ENCODE measurements at places on chromosomes 12 and 14.

DNA sequence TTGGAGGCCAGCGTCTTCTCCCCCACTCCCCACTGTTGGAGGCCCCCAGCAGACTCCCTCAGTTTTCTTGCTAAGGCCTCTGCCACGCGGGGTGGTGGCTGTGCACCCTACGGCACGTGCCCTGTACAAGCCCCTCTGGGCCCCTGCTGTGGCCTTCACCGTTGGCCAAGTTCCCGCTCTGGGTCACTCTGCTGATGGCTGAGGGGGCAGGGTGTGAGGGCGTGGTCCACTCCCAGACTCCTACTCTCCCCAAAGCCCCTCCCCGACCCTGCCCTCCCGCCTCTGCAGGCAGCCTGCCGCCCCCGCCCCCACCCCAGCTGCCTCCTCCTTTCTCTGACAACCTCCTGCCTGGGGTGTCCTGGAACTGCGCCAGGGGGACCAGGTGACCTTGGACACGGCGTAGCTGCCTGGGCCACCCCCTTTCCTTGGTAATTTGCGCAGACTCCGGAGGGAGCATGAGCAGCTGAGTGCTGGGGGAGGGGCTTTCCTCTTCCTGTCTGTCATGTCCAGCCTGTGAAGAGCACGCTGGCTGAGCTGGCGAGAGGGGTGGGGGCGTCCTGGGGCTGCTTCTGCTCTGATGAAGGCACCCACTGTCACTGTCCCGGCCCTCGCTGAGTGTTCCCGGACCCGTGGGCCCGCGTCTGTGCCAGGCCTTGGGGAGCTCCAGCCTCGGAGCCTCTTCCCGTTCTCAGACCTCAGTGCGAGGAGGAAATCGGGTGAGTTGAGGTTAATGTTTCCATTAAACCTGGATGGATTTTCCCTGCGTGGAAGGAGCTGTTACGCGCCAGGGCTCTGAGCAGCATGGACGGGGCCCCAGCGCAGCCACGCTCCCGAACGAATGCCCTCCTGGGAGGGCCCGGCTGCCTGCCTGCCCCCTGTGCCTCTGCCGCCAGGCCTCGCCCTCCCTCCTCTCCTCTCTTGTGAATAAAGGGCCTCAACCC is 85.0 kb downstream of the KIF26A start:
- DNase-seq: no peak

DNA sequence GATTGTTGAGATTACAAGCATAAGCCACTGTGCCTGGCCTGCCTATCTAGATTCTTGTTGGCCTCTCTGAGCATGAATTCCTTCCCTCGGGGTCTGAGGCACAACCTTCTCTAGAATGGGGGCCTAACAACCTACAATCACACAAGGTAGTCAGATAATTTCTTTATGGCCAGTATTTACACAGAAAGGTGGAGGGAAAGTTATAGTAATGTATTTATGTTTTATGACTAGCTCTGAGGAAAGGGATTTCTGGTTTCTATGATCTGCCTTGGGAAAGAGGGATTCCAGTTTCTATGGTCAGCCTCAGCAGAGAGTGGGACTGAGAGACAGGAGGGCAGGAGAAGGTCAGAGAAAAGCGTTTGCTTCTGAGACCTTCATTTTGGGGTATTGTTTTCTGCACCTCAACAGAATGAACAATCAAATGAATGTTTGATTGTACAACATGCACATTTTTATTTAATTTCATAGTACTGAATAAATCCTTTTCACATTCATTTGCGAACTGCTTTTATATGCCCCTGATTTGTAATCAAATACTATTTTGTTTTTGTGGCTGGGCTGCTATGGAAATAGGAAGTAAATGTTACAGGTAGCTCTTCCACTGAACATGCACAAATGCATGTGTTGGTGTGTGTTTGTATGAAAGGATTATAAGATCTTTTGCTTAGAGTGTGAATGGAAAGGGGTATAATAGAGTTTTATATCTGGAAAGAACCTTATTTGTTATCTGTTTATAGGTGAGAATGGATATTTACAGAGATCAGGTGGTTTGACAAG is 499.7 kb upstream of the RGS6 start:
- DNase-seq: no peak

DNA sequence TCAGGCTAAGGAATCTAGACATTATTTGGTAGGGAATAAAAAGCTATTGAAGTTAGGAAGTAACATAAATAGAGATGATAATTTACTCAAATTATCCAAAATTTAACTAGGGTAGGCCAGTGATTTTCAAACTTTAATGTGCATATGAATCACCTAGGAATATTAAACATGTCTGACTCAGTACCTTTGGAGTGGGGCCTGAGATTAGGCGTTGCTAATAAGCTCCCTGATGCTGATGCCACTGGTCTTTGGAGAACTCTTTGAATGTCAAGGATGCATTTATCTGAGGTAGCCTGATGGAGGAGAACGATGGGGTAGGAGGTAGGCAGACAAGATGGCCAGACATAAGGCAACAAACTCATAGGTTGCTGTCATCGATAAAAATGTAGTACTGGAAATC is 33.2 kb downstream of the EFCAB11 start:
- DNase-seq: no peak

GRCh38 chr12:85273381-85274314 is 6.4 kb upstream of the ALX1 start:
- no peak for DNase-seq

GRCh38 chr12:13981296-13981962 is at the start of gene GRIN2B:
GRIN2B (minus strand) TSS chr12:13981602; CDS start chr12:13866208, 115,394 bp downstream.
- no peak for DNase-seq

DNA sequence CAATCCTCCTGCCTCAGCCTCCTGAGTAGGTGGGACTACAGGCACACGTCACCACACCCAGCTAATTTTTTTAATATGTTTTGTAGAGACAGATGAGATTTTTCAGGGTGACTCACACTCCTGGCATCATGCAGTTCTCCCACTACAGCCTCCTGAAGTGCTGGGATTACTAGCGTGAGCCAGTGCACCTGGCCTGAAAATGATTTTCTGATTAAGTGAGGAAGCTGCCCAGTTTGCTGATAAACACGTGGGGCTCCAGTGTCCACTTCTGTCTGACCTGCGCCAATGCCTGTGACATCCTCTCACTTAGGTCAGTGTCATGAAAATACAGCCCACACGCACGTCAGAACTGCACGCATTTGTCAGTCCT is 37.0 kb upstream of the SFSWAP start:
- peak; percentile 14 for DNase-seq

- peak; percentile 55 for DNase-seq
These were observed 40.1 kb upstream of the EVL start for GRCh38 chr14:100025111-100025510.

- no peak for DNase-seq
These were observed 50.0 kb upstream of the BCL2L14 start for GRCh38 chr12:12020762-12021161.

GRCh38 chr14:33432407-33433023 is 493.8 kb downstream of the NPAS3 start:
- peak; percentile 48 for DNase-seq

- DNase-seq: peak; percentile 86
These were observed 6.3 kb downstream of the TNFRSF1A start for GRCh38 chr12:6335451-6336078.

- no peak for DNase-seq
These were observed 8.0 kb downstream of the KLHL33 start for GRCh38 chr14:20428010-20428365.

GRCh38 chr12:74539765-74540526 is 2.3 kb downstream of the ATXN7L3B start:
- peak; percentile 6 for DNase-seq

- DNase-seq: no peak
These were observed 131.8 kb downstream of the TBX5 start for GRCh38 chr12:114274131-114274530.

DNA sequence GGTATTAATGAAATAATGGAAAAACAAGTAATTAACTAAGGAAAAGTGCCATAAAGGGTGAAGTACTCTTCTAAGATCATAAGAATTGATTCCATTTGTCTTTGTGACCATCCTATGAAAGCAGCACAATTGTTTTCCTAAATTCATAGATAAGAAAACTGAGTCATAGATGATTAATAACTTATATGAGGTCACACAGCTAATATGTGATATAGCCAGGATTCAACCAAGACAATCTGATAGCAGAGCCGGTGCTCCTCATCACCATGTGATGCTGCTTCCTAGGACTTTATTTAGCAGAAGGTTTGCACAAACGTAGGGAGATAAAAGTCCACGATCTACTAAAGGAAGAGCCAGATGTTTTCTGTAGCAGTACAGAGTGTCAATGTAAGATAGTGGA is 181.5 kb upstream of the SYT1 start:
- peak; percentile 44 for DNase-seq

DNA sequence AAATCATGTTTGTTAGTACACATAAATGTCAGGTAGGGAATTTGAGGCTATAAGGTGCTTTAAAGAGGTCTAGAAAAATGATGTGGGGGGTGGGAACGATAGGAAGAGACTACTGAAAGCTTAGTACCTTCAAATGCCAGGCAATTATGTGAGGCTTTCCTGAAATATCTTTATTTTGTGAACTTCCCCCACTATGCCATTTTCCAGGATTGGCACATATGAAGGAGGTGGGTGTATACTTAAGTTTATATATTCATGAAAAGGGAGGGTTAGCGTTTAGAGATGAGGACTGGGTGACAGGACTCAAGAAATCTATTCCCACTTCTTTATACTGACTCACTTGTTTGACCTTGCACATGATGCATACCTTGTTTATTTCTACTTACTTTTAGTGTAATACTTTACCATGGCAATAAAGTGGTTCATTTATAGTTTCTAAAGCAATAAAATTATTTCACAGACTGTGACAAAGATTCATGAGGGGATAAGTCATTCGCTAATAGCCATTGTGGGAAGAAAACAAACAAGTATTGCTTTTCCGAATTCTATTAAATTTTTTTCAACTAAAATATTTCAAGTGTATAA is 77.1 kb downstream of the PLEKHA5 start:
- no peak for DNase-seq

DNA sequence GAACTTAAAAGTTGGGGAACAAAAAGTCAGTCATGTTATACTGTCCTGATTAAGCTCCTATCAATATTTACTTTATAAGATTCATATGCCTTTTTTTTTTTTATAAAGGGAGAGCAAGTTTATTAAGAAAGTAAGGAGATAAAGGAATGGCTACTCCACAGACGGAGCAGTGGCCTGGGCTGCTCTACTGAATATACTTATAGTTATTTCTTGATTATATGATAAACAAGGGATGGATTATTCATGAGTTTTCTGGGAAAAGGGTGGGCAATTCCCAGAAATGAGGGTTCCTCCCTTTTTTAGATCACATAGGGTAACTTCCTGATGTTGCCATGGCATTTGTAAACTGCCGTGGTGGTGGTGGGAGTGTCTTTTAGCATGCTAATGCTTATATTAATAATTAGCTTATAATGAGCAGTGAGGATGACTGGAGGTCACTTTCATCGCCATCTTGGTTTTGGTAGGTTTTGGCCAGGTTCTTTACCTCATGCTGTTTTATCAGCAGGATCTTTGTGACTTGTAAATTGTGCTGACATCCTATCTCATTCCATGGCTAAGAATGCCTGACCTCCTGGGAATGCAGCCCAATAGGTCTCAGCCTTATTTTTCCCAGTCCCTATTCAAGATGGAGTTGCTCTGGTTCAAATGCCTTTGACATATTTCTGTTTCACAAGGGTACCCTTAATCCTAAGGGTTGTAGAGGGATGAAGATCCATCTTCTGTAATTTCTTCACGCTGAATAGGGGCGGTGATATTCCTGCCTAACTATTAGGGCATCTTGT is 73.9 kb downstream of the OTOGL start:
- DNase-seq: no peak

DNA sequence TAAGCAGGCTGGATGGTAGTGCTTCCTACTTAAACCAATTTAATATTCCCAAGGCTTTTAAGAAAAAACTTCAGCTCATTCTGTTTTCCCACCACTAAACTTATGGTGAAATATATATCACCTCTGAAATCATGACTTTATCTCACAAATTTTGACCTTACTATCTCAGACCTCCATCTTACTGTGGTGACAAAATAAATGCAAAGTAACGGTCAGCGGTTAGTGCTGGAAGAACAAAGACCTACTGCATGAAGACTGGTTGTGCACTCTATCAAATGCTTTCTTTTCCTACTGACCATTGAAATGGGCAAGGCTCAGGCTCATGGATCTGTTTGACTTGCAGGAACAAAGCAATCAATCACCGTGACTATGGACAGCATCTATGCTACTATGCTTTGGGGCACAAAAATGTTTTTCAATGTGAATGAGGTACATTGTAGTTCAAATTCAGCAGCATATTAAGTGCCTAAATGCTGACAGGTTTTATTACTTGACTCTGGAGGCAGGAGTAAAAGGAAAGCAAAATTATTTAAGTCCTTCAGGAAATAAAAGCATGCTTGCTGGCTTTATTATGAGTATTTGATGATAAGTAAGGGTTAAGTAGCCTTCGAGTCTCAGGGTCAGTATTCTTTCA is 43.1 kb upstream of the GTF2A1 start:
- no peak for DNase-seq

- no peak for DNase-seq
These were observed 50.0 kb downstream of the SSPN start for GRCh38 chr12:26245175-26245942.

GRCh38 chr14:101815994-101816393 is 54.5 kb downstream of the PPP2R5C start:
- no peak for DNase-seq

DNA sequence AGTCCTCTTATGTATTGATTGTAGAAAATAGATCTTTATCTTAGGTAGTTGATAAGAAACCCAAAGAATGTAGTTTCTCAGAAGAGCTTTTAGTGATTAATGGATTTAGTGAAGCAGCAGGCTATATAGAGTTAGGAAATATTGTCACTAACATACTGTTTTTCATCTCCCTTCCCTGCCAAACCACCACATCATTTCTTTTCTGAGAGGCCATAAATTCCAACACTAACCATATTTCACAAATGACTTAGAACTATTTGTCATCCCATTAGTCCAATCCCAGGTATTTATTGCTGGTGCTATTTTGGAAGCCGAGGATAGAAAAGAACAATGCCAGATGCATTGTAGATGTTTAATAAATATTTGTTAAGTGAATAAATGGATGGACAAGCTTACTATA is 185.7 kb downstream of the KICS2 start:
- DNase-seq: no peak

GRCh38 chr12:19576506-19577280 is 137.4 kb downstream of the AEBP2 start:
- peak; percentile 80 for DNase-seq

DNA sequence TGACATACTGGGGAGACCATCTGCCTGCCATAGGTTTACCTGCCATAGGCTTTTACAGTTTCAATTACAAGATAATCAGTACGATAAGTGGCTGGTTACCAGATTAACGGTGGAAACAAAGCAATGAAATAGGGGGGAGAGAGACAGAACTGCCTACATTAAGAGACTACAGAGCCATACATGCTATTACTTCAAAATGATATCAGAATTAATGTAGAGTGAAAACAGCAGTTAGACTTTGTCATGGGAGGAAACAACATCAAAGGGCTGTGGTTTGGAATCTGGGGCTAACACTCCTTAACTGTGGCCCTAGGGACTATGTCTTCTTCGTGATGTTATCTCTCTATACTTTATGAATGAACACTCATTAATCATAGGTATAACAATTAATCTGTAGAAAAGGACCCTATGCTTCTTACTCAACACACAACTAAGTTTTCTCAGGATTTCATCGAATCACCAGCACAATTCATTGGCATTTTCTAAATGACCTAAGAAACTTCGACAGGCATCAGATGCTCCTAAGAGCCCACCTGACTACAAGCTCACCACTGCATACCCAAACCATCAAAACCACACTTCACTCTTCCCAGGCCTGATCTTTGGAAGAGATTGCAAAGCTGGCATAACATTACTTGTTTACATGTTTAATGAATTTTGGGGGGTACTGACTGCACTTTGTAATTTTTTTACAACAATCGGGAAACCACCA is 475.6 kb upstream of the SOX5 start:
- no peak for DNase-seq
